ENCODE measurements at places on chromosomes 1 and 21. TPM values are rescaled to one million over a fixed set of nuclear protein-coding genes. Genes with fewer than 3 reads are reported as not detected.

DNA sequence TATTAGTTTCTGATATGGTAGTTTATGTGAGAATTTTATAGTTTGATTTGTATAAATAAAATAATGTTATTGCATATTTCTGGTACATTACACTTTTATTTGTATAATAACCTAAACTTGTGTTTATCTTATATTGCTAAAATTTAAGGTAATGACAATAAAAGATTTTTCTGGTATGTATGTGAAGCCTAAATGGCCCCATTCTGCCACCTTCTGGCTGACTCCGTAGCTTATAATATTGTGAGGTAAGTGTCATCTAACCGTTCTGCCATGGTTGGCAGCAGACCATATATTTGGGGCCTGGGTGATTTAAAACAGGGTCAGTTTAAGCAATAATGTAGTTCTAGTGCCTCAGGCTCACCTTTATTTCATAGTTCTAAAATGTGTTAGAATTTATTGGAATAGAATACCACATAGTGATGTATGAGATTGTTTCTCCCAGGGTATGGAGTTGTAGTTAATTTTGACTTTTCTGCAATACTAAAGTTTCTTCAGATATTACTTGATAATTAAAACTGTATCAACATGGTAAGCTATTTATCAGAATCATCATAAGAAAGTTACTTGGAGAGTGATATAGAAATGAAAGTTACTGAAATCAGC lies 21.2 kb upstream of the PRKACB start:
- H3K4me3 ChIP-seq: no peak overlapping the region
- H3K27me3 ChIP-seq: no peaks in the 10 kb centered on the region
- H3K27ac ChIP-seq: no peak overlapping the region
- DNase-seq: no peak
- peaks cover 14% of the 10 kb centered on the region for H3K4me1 ChIP-seq
- H3K36me3 ChIP-seq: peaks cover 15% of the 10 kb centered on the region

DNA sequence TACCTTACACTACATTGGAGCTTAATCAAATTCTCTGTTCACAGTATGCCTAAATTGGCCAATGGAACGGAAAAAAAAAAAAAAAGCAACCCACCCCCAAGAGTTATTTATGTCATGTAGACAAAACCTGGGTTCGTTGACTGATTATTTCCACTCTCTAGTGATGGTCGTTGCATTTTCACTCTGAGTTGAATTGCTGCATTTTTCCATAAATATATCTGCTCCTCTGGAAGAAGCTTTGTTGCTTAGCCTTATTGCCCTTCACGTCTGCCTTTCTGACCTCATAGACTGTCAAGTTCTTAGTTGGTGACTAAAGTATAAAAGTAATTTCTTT lies 90.2 kb upstream of the RUNX1 start:
- DNase-seq: no peak
- peaks cover 25% of the 10 kb centered on the region for H3K4me1 ChIP-seq
- H3K27me3 ChIP-seq: no peaks in the 10 kb centered on the region
- H3K27ac ChIP-seq: no peak overlapping the region
- no peak overlapping the region for H3K4me3 ChIP-seq

DNA sequence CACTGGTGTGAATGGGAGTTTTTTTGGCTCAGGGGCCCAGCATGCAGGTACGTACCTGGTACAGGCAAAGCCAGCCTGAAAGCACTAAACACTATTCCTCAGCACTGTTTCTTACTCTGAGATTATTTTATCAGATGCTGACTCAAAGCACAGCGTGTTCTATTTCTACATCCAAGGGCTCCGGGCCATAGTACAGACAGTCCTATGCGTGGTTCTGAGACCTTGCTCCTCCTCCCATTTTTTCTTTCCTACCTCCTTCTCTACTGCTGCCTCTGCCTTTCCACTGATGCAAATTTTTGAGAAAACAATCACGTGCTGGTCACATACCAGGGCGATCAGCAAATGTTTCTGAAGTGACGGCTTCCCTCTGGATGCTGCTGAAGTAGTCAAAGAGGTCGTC lies 36.3 kb downstream of the PDPN start:
- DNase-seq: no peak
- no peaks in the 10 kb centered on the region for H3K27me3 ChIP-seq
- H3K4me3 ChIP-seq: no peak overlapping the region
- no peak overlapping the region for H3K27ac ChIP-seq

DNA sequence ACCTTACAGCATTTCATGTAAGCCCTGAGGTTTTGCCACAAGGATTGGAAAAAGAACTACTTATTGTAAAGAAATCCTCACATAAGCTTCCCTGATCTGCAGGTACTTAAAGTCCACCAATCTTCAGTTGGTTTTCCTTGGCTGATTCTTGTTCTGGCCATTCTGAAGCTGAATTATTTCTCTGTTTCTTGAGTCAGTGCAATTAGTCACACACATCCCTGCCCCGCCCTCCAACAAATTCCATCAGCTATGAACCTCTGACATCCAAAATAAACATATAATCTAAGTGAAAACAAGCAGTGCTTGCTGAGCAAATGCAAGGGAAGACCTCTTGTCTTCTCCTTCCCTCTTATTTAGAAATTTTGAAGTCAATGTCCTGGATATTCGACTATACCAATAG lies 8.2 kb upstream of the FNDC7 start:
- H3K36me3 ChIP-seq: peaks cover 10% of the 10 kb centered on the region
- peaks cover 14% of the 10 kb centered on the region for H3K27me3 ChIP-seq
- H3K27ac ChIP-seq: no peak overlapping the region
- no peaks in the 10 kb centered on the region for H3K4me1 ChIP-seq
- H3K4me3 ChIP-seq: no peak overlapping the region

DNA sequence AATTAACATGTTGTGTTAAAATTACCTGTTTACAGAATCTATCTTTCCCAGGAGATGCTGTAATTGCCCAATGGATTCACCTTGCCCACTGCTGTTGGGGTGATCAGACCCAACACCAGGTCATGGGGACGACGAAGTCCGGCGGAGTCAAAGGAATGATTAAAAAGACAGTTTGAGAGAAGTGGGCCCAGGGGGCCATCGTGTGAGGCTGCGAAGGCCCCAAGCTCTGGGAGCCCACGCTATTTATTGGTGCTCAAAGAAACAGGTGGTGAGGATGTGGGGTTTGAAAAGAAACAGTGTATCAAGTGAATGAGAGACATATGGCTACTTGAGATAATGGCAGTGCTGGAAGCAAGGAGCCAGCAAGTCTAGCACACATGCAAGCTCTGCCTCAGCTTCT lies 16.3 kb upstream of the L1TD1 start:
- no peaks in the 10 kb centered on the region for H3K27me3 ChIP-seq
- H3K4me3 ChIP-seq: no peak overlapping the region
- H3K4me1 ChIP-seq: peaks cover 45% of the 10 kb centered on the region
- no peak for DNase-seq

GRCh38 chr1:203507759-203508158 lies 13.8 kb downstream of the OPTC start:
- peaks cover 12% of the 10 kb centered on the region for H3K27me3 ChIP-seq
- H3K4me3 ChIP-seq: no peak overlapping the region
- DNase-seq: no peak

DNA sequence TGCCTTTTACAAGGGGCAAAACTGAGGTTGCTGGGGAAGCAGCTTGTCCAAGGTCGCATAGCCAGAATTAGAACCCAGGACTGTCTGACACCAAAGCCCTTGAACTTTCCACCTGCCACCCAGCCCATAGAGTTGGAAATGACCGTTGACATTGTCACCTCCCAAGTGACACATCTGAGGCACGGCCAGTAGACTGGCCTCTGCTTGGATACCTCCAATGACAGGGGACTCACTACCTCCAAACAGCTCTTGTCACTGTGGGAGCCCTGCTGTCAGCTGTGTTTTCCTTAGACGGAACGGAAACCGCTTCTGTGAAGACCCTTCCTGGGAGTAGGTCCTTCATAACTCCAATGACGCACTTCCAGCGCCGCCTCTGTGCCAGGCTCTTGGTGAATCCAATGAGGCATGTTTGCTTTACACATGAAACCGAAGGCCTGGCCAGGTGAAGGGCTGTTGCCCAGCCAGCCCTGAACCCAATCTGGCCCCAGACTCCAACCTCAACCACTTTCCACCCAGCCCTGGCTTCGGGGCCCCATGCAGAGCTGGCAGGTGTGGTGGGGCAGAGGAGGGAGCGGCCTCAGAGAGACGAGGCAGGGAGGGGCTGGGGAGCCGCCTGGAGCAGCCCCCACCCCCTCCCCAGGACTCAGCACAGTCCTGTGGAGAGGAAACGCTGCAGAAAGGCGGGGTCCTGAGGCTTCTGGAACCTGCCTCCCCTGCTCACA lies 109.2 kb upstream of the IFFO2 start:
- no peak overlapping the region for H3K27ac ChIP-seq
- H3K36me3 ChIP-seq: peaks cover 5% of the 10 kb centered on the region
- H3K4me1 ChIP-seq: no peaks in the 10 kb centered on the region
- H3K27me3 ChIP-seq: no peaks in the 10 kb centered on the region
- no peak overlapping the region for H3K4me3 ChIP-seq
- DNase-seq: no peak

- H3K27ac ChIP-seq: no peak overlapping the region
- H3K36me3 ChIP-seq: peaks cover 35% of the 10 kb centered on the region
- H3K4me1 ChIP-seq: peaks cover 7% of the 10 kb centered on the region
- DNase-seq: no peak
- H3K27me3 ChIP-seq: no peaks in the 10 kb centered on the region
- no peak overlapping the region for H3K4me3 ChIP-seq
Measured at GRCh38 chr1:42756956-42757891, 9.6 kb downstream of the P3H1 start.

GRCh38 chr1:19775317-19775716 lies 24.4 kb downstream of the TMCO4 start:
- no peak overlapping the region for H3K27ac ChIP-seq
- H3K4me1 ChIP-seq: no peaks in the 10 kb centered on the region
- no peak for DNase-seq
- H3K27me3 ChIP-seq: no peaks in the 10 kb centered on the region

- no peaks in the 10 kb centered on the region for H3K27me3 ChIP-seq
- H3K27ac ChIP-seq: peak overlapping the region; percentile 52
- no peaks in the 10 kb centered on the region for H3K36me3 ChIP-seq
- DNase-seq: no peak
- H3K4me3 ChIP-seq: no peak overlapping the region
- H3K4me1 ChIP-seq: peaks cover 59% of the 10 kb centered on the region
Measured at GRCh38 chr1:22256213-22256512, 113.3 kb upstream of the WNT4 start.

DNA sequence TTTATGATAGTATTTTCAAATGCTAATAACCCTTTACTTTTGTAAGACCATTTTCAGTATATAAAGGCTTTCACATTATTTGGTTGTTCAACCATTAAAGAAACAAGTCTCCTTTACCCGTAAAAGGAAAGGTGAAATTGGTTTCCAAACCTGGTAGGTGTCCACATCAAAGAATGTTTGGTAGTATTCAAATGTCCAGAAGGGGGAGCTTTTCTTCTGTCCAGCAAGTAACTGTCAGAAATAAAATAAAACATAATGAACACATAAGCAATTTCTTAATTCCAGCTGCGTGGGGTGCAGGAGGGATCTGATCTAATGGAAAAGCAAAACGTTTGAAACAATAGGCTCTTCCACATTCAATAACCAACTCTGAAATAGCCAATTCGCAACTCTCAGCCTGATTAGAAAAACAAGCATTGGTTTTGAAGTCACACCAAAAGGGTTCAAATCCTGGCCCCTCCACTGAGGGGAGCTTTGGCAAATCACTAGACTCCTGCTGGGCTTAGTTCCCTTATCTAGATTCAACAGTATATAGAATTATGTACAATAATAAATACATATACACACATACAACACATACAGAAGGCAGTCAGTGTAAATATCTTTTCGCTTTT lies 11.0 kb downstream of the YIPF1 start:
- no peak overlapping the region for H3K4me3 ChIP-seq
- H3K27me3 ChIP-seq: no peaks in the 10 kb centered on the region
- H3K4me1 ChIP-seq: no peaks in the 10 kb centered on the region
- peaks cover 14% of the 10 kb centered on the region for H3K36me3 ChIP-seq
- no peak overlapping the region for H3K27ac ChIP-seq

- peaks cover 4% of the 10 kb centered on the region for H3K36me3 ChIP-seq
- H3K4me3 ChIP-seq: no peak overlapping the region
- H3K27ac ChIP-seq: no peak overlapping the region
- H3K27me3 ChIP-seq: no peaks in the 10 kb centered on the region
- no peak for DNase-seq
Measured at GRCh38 chr1:52963101-52963500, 36.0 kb downstream of the SCP2 start.

DNA sequence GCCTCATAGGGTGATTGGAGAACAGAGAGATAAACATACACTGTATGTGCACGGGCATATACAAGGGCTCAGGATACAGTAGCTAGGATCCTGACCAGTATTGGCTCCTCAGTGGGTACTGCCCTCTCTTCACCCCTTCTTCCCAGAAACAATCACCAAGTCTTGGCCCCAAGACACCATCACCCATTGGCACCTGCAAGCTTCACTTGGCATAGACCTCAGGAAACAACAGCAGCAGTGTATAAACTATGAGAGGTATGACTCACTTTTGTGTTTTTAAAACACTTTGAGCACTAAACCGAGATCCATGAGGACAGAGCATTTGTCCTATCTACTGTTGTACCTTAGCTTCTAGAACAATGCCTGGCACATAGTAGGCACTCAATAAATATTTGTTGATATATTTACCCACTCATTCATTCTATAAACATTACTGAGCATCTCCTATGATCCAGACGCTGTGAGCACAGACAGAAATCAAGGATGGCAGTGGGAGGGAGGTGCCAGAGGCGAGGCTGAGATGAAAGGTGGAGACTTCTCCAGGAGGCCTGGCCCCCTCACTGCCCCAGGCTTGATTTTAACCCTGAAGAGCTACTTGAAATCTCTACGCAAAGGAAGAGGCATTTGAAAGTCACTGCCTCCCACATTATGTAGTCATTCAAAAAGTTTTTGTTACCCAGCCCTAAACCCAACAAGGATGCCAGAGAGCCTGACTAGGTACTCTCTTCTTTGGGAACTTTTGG lies 95.2 kb downstream of the CAMK2N1 start:
- DNase-seq: no peak
- H3K4me1 ChIP-seq: no peaks in the 10 kb centered on the region
- no peak overlapping the region for H3K27ac ChIP-seq
- H3K27me3 ChIP-seq: peaks cover 82% of the 10 kb centered on the region

GRCh38 chr1:165070675-165071074 lies 285.8 kb downstream of the LMX1A start:
- no peaks in the 10 kb centered on the region for H3K27me3 ChIP-seq
- H3K27ac ChIP-seq: no peak overlapping the region
- DNase-seq: no peak
- H3K4me1 ChIP-seq: peaks cover 13% of the 10 kb centered on the region
- H3K36me3 ChIP-seq: no peaks in the 10 kb centered on the region

DNA sequence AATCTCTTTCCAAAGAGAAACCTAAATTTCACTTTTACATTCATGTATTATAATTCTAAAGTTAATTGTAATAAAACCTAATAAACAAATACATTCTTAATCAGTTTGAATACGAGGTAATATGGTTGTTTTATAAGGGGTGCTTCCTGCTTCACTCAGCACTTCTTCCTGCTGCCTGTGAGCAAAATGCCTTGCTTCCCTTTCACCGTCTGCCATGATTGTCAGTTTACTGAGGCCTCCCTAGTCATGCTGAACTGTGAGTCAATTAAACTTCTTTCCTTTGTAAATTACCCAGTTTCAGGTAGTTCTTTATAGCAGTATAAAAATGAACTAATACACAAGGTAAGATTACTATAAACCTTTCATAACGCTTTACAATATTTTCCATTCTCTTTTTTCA lies 491.1 kb upstream of the LRRC7 start:
- H3K4me3 ChIP-seq: no peak overlapping the region
- no peaks in the 10 kb centered on the region for H3K27me3 ChIP-seq
- H3K4me1 ChIP-seq: peaks cover 23% of the 10 kb centered on the region
- no peaks in the 10 kb centered on the region for H3K36me3 ChIP-seq
- no peak overlapping the region for H3K27ac ChIP-seq
- DNase-seq: no peak

The SH2D5 gene
- 1.2 TPM for total RNA-seq

The DMBX1 gene
- total RNA-seq: 0.10 TPM

The CD52 gene
- total RNA-seq: 0.75 TPM

The C1orf141 gene
- total RNA-seq: not detected

The KCNJ9 gene
- not detected for total RNA-seq

The KCNT2 gene
- total RNA-seq: 4.1 TPM

The ITLN2 gene
- total RNA-seq: 0.99 TPM

The ANGPTL3 gene
- total RNA-seq: 2.6 TPM

Measured in type B pancreatic cell (in vitro differentiated cells).